ENCODE measurements at places on chromosomes 6 and 20.

- no peak for DNase-seq
Observed at GRCh38 chr20:48069596-48069995, 284.3 kb upstream of the SULF2 start.

DNA sequence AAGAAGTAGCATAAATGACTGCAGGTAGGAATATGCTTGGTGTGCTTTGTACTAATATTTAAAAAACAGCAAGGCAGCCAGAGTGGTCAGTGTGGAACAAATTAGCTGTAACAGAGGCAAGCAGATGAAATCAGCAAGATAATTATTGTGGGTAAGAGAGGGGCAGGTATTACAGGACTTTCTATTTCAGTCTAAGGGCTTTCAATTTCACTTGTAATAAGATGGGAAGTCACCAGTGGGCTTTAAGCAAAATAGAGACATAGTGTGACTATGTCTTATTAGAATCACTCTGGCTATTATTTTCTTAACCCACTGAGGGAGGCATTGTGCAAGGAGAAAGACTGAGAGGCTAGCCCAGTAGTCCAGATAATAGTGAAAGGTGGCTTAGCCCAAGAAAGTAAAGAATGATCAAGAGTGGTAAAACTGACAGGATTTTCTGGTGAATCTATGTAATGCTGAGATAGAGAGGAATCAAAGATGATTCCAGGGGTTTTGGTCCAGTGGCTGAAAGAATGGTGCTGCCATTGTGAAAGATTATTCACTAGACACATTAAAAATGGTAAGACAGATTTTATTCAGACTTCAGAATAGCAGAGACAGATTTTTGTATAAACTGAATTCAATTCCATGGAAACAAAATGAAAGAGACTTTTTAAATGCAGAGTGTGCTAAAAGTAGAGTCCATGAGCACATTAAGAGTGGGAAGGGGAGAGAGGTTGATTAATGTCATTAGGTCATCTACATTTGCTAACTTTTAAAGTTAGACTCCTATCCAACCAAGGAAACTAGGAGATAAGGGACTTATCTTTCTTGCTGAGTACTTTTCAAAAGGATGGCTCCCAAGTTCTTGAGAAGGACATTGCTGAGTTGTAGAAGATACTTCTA lies 1136.0 kb downstream of the HACE1 start:
- DNase-seq: no peak

DNA sequence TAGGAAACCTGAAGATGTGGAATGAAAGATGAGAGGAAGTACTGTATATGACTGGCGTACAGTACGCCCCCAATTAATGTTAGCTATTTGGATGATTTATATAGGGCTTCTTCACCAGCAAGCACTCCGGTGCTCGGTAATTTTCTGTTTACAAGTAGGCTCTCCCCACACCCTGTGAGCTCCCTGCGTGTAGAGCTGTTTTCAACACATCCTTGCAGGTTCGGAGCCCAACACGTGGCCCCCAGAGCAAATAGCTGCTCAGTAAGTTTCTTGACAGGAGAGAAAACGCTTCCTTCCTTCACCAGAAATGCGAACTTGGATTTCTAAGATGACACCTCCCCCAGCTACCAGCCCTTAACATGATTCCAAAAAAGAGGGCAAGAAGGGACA lies 1.2 kb upstream of the RAB22A start:
- DNase-seq: no peak

- DNase-seq: peak; percentile 44
Observed at GRCh38 chr6:72218125-72218524, 331.8 kb downstream of the RIMS1 start.

DNA sequence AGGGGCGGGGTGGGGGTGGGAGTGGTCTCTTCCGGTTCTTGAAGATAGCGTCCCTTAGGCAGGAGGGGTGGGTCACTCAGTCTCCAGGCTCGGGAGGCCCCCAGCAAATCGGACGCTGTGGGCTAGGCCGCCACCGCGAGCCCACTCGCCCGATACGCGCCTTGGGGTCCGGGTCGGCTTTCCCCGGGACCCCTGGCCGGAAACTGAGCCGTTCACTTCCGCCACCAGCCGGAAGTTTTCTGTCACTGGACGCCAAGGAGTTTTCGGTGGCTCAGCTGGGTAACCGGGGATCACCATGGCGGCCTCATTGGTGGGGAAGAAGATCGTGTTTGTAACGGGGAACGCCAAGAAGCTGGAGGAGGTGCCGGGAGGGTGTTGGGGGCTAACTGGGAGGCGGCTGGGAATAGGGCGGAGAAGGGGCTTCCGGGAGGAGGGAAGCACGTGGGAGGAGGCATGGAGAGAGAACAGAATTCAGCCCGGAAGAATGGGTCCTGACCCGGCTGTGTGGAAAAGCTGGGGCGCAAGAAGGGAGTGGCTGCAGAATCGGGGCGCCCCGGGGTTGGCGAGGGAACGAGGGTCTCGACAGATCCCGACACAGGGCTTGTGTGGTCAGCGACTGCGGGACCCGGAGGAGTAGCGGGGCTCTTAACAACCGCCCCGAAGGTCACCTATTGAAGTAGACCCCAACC lies at the start of gene ITPA:
Gene ITPA (plus strand): TSS at position 242 of the 689 bp plus-strand sequence. CDS start 54 bp downstream, at position 296.
- peak; percentile 56 for DNase-seq

- DNase-seq: no peak
Observed at GRCh38 chr6:11423667-11424066, 113.9 kb upstream of the TMEM170B start.

GRCh38 chr6:152969688-152970418 lies 13.0 kb downstream of the FBXO5 start:
- DNase-seq: no peak
